NCI-H1436 treated with DMSO at 0.1 percent for 48 hours (cell line): ENCODE measurements at places on chromosomes 1 and 21.

GRCh38 chr1:175373786-175374623 is 181.4 kb upstream of the KIAA0040 start:
- no peak for DNase-seq

GRCh38 chr1:8363767-8364301 is 45.9 kb downstream of the SLC45A1 start:
- no peak for DNase-seq

DNA sequence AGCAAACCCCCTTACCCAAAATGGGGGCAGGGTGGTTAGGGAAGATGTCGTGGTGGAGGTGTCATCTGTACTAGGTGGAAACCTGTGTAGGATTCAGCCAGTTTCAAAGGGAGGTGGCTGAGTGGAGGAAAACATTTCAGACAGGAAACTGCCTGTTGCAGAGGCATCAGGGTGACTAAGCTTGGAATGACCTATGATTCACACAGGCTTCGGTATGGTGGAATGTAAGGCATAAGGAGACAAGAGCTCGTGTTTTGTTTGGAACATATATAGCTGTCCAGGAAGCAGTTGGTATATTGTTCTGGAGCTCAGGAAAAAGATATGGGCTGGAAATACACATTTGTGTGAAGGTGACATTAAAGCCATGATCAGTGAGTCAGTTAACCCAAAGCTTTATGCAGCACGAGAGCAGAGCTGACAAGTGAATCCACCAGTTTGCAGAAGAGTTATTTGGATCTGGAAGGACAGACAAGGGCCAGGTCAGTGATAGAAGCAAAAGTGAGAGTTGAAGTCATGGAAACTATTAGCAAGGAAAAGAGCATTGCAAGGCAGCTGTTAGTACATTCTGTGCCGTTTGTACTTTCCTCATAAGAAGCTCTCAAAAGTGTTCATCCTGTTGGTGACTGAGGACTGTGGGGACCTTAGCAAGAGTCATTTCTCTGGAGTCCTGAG is 12.2 kb downstream of the UTP25 start:
- no peak for DNase-seq

GRCh38 chr1:14466006-14466405 is 132.5 kb upstream of the KAZN start:
- no peak for DNase-seq

GRCh38 chr21:29360799-29361765 is 62.4 kb downstream of the BACH1 start:
- DNase-seq = no peak

DNA sequence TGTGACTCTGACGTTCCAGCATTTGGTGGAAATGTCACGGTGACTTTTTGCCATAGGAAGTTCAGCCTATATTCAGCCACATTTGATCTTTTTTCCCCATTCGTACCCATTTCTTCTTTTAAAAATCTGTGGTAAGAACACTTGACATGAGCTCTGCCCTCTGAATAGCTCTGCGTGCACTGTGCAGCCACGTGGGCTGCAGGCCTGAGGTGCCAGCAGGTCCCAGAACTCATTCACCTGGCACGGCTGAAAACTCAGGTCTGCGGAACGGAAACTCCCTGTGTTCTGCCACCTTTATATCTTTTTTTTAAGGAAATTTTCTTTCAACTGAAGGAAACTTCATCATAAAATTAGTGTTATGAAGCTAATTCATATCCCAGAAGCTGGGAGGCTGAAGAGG is 28.6 kb downstream of the CEP104 start:
- DNase-seq = no peak

DNA sequence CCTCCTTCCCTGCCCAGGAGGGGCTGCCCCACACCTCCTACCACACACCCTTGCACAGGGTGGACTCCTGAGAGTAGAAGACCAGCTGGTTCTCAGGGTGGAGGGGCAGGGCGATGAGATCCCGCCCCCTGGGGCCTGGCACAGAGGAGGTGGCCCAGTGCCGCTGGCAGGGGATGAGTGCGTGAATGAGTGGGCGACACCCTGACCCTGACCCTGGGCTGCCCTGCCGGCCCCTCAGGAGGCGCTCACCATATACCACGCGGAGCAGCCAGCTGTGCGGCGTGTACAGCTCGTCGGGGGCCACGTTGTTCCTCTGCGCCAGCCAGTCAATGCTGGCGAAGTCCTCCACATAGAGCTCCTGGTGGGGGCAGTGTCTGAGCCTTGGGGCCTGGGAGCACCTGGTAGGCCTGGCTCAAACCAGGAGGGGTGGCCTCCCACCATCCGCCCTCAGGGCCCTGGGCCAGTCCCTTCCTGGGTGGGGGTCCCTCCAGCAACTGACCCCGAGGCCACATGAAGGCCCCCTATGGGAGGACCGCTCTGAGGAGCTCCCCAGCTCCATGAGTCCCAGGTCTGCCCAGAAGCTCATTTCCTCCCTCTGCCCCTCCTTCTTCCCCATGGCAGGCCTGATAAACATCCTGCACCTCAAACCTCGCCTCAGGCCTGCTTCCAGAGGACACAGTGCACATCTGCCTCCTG is 13.0 kb downstream of the LSS start:
- DNase-seq = no peak

- DNase-seq = no peak
Measured at GRCh38 chr1:66275083-66275482, 258.9 kb upstream of the SGIP1 start.

GRCh38 chr1:30635391-30635975 is 87.9 kb downstream of the MATN1 start:
- DNase-seq = no peak

- DNase-seq = no peak
Measured at GRCh38 chr1:234683861-234684632, 74.1 kb upstream of the IRF2BP2 start.

- no peak for DNase-seq
Measured at GRCh38 chr1:203066965-203067364, 18.8 kb downstream of the MYOG start.

- DNase-seq = no peak
Measured at GRCh38 chr1:114234408-114235124, 80.9 kb upstream of the SYT6 start.

GRCh38 chr21:14890141-14890540 is 174.7 kb downstream of the NRIP1 start:
- no peak for DNase-seq

DNA sequence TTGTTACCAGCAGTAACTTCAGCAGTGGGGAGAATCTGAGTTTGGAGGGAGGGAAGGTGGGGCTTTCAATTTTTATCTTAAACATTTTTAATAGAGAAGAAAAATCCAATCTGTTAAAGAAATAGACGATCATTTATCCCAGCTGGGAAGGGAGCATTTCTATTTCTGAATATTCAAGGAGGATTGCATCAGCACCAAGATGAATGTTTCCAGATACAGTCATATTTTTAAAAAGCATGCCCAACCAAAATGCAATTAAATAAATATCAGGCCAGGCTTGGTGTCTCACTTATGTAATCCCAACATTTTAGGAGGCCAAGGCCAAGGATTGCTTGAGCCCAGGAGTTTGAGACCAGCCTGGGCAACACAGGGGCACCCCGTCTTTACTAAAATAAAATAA is 1.7 kb upstream of the ATP1A4 start:
- DNase-seq = no peak
